ENCODE measurements at places on chromosomes 16 and 17. TPM values are rescaled to one million over a fixed set of nuclear protein-coding genes. Genes with fewer than 3 reads are reported as not detected.

The CPNE7 gene
- total RNA-seq: 1.1 TPM

The PRSS33 gene
- not detected for total RNA-seq

The NXPH3 gene
- total RNA-seq: not detected

The PABPN1L gene
- not detected for total RNA-seq

The CCL16 gene
- not detected for total RNA-seq

The KCNH4 gene
- 0.05 TPM for total RNA-seq

The TBX2 gene
- total RNA-seq: not detected

The DPEP2 gene
- 5.6 TPM for total RNA-seq

The GGT6 gene
- total RNA-seq: not detected

The OGFOD3 gene
- total RNA-seq: 25.2 TPM

The KIF1C gene
- 43.6 TPM for total RNA-seq

The ENPP7 gene
- not detected for total RNA-seq

The TMC8 gene
- total RNA-seq: 258 TPM

The SAMD14 gene
- 0.50 TPM for total RNA-seq

The TTYH2 gene
- 4.7 TPM for total RNA-seq

The HBA2 gene
- not detected for total RNA-seq

The C16orf92 gene
- total RNA-seq: not detected

The SECTM1 gene
- total RNA-seq: 0.94 TPM

- DNase-seq: no peak
Observed at GRCh38 chr17:30541802-30542201, 64.6 kb downstream of the GOSR1 start.

GRCh38 chr16:65731833-65732232 is 610.0 kb upstream of the CDH11 start:
- DNase-seq: no peak

- no peak for DNase-seq
Observed at GRCh38 chr17:27868565-27868964, 24.6 kb downstream of the LYRM9 start.

GRCh38 chr17:80921159-80921558 is 70.5 kb upstream of the CHMP6 start:
- DNase-seq: no peak

DNA sequence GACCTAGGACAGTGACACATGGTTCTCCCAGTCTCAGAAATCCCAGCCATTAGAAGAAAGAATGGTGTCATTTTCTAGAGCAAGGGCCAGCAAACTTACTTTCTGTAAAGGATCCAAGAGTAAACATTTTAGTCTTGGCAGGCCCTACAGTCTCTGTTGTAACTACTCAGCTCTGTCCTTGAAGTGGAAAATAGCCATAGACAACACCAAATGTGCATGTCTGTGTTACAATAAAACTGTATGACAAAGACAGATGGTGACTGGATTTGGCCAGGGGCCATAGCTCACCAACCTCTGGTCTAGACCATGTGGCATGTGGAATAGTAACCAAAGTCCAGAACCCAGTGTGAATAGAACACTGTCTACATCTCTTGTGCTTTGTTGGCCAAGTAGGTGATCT is 286.5 kb downstream of the HS3ST4 start:
- DNase-seq: no peak

- DNase-seq: no peak
Observed at GRCh38 chr17:20091174-20092029, 82.2 kb downstream of the SPECC1 start.

GRCh38 chr16:86083382-86084002 is 184.5 kb downstream of the IRF8 start:
- DNase-seq: no peak

DNA sequence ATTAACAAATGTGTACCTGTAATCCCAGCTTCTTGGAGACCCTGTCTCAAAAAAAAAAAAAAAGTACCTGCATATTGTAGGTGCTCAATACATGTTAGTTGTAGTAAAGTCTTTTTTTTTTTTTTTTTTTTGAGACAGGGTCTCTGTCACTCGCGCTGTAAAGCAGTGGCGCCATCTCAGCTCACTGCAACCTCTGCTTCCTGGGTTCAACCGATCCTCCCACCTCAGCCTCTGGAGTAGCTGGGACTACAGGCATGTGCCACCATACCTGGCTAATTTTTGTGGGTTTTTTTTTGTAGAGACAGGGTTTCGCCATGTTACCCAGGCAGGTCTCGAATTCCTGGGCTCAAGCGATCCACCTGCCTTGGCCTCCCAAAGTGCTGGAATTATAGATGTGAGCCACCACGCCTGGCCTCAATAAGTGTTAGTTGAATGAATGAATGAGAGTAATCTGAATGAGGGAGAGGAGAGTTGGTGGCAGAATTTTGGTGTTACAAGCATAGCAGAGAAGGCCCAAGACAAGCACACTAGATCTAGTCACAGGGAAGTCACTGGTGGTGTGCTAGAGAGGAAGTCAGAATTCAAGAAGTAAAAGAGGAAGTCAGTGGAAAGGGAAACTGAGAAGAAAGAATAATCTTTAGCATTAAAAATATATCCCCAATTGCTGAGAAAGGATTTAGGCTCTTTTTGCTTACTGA is 9.4 kb upstream of the MYL4 start:
- DNase-seq: no peak

GRCh38 chr17:75720656-75721462 is at the start of gene ITGB4:
Gene ITGB4, plus strand, starts transcription at chr17:75721459. Its CDS starts 3,245 bp downstream, at chr17:75724704.
- peak; percentile 75 for DNase-seq

DNA sequence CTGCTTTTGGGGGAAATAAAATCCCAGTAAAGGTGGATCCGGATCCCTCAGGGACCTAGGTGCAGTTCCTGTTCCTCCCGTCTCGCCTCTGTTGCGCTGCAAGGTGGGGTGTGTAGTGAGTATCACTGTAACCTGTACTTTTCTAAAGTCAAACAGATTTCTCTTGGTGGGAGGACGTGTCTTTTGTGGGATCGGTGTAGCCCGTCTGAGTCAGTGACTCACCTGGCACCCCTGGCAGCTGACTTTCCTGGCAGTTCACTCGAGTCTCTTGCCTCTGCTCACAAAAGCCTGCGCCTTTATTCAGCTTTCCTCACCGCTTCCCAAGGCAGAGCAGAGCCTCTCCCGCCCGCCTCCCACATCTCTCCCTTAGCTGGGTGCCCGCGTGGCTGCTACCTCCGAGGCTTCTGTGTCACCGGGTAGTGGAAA is 85.7 kb downstream of the CMIP start:
- DNase-seq: no peak

DNA sequence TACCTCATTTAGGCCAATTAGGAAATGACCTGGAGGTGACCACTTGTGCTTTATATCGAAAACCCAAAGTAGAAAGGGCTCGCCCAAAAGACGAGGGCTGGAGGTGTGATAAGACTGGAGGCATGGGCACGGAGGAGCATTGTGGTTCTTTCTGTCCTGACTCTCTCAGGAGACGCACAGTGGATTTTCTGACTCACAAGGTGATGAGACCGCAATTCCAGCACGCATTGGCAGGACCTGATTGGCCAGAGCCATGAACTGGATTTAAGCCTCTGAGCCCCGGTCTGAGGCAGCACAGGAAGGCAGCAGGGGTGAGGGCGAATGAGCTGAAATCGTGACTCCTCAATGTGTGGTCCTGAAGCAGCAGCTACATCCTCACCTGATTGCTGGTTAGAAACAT is 559.1 kb upstream of the SALL1 start:
- no peak for DNase-seq

GRCh38 chr16:10612649-10613179 is 32.3 kb upstream of the EMP2 start:
- DNase-seq: no peak

DNA sequence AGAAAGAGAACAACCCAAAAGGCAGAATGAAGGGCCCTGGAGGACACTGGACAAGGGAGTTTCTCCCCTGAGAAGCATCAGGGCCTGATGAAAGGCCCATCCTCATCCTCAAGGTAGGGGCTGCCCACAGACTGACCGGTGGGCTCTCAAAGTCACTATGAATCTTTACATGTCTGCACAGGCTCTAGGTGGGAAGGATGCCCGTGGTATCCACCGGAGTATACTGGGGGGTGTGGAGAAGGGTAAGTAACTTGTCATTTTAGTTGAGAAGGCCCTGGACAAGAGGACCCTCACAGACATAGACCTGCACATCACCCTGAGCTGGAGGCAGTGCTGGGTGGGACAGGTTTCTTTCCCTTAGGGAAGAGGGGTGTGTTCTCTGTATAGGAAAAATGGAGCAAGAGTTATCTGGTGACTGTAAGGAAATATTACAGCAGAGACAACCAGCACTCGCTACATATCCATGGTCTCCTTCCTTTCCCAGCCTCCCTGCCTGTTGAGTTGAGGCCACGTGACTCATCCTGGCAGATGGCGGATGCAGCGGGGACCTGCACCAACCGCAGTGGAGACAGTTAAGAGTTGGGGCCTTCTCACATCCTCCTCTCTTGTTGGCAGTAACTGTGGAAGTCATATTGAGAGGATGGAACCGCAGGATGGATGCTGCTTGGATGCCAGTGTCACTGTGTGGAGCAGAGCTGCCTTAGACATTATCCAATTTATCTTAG is 45.6 kb upstream of the KCNJ12 start:
- no peak for DNase-seq

DNA sequence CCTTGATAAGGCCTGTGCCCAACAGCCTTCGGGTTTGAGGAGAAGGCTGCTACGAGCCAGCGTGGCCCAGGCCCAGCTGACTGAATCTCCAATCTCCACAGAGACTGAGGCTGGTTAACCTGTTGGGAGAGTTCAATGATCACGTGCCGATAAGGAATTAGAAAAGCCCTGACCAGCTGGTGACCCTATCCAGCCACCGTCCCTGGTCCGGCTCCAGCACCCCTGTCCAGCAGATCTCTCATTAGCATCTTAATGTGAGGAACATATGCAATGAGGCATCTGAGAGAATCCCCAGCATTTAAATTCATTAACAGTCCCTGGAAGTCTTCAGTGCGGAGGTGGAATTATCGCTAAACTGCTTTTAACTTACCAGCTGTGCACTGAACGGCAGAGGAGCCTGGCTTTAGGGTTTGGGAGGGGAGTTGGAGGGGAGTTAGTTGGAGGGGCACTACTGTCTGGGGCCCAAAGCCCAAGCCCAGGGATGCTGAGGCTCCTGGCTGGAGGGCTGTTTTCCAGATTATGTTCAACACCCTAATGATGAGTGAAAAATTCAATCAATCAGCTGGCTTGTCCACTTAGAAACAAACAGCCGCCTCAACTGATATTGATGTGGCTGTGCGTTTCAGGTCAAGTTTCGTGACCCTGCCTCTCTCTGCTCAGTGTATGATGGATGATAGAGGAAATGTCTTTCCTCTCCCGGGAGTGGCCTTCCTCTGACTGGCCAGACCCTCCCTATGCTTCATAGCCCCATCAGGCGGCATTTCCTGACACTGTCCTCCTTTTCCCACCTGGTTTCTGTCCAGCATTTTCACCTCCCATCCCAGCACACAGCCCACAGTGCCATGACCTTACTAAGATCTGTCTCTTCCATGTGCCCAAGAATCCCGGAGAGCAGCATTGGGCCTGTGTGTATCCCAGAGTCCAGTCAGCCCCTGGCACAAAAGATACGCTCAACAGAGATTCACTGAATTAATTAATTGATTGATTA is 184.5 kb downstream of the CCT6B start:
- DNase-seq: no peak

GRCh38 chr17:78501241-78502036 is 75.8 kb downstream of the DNAH17 start:
- no peak for DNase-seq

GRCh38 chr17:73924909-73925186 is 278.6 kb upstream of the RPL38 start:
- no peak for DNase-seq

- DNase-seq: no peak
Observed at GRCh38 chr17:72613396-72613795, 479.1 kb downstream of the SLC39A11 start.

DNA sequence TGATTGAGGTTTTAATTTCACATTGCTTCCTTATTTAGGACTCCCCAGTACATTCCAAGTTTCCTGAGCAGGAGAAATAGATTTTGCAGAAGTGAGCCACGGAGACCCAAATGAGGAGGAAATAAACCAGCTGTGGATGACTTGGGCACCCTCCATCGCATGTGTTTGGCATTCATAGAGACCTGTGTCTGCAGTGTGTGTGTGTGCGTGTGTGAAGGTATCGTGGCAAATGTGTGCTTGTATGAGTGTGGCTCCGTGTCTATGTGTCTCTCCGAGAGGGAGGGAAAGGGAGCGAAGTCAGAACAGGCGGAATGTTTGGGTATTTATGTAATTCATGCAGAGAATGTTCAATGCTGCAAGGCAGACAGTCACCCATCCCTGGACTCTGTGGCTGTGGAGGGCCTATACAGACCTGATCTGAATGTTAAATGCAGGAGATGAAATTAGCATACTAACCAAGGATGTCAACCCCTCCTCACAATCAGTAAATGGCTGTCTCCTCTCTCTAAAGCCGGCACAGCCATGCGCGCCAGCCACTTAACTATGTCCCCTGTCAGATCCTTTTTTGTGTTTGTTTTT is 186.0 kb upstream of the ZFHX3 start:
- no peak for DNase-seq

DNA sequence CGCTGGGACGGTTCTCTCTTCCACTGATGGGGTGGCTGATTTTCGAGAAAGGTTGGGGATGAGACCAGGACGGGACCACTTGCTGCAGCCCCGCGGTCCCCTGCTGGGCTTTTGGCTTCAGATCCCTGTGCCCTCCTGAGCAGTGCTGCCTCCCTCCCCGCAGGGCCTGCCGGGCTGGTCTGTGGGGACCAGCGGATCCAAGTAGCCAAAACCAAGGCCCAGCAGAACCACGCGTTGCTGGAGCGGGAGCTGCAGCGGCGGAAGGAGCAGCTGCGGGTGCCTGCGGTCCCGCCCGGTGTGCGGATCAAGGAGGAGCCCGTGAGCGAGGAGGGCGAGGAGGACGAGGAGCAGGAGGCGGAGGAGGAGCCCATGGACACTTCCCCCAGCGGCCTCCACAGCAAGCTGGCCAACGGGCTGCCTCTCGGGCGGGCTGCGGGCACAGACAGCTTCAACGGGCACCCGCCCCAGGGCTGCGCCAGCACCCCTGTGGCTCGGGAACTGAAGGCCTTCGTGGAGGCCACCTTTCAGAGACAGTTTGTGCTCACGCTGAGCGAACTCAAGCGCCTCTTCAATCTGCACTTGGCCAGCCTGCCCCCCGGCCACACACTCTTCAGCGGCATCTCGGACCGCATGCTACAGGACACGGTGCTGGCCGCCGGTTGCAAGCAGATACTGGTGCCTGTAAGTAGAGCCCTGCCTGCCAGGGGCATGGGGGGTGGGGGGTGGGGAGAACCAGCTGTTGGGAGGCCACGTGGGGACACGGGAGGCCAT is 28.6 kb downstream of the POLR3E start:
- no peak for DNase-seq

Data from activated CD8-positive, alpha-beta T cell treated with anti-CD3 and anti-CD28 coated beads, Interleukin-2, amount 10 ng/mL, durations not matched to agents 7 days and 5 days (primary cell).